Hypothalamus (tissue), 51 donors: ENCODE measurements at places on chromosomes 4 and X.

DNA sequence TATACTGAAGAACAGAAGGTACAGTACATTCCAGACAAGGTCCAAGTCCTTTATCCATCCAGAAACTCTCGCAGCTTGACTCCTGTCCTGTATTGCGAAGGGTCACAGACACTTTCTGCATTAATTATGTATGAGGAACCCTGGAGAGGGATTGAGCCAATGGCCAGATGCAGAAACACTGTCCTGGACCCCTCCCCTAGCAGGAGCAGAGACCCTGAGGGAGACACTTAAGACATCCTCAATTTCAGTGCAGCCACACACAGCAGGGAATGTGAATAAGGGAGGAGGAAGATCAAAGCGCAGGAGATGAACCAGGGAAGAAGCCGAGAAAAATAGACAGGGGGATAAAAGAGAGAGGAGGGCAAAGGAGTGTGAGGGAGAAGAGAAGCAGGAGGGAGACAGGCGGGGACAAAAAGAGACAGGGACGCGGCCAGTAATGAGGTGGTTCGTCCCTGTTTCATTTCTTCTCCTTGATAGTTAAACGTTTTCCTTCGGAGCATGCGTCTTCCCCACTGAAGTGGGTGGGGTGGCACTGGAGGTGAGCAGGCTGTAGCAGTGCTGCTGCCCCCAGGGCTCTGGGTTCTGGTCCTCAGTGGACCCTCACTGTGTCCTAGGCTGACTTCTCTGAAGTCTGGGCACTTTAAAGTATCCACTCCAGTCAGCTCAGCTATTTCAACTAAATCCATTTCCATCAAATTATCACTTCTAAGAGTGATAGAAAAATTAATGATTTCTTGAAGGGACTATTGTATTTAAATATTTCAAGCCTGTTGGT, 356.4 kb upstream of the NOCT start:
- no peak for DNase-seq

- DNase-seq: no peak
These were observed 86.9 kb upstream of the PHOX2B start for GRCh38 chr4:41835321-41835995.

DNA sequence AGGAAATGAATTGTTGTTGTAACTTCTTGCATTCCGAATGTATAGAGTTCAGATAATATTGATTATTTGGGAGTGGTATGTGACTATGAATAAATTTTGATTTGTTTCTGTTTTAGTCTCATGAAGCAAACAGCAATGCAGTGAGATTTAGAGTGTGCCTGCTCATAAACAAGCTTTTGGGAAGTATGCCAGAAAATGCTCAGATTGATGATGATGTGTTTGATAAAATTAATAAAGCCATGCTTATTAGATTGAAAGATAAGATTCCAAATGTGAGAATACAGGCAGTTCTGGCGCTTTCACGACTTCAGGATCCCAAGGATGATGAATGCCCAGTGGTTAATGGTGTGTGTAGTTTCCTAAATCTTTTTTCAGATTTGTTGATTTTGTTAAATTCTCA, 2.0 kb downstream of the NCAPG start:
- DNase-seq: no peak

DNA sequence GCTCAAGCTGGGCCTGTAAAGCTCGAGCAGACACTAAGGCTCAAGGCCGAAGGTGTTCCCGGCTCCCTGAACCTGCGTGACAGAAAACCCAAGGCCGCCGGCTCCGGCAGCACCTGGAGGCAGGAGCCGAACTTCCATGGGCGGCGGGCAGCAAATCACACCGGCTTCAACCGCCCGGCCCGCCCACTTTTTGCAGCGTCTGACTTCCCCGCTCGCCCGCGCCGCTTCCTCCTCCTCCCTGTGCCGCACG, 940 bp upstream of the NSD2 start:
- DNase-seq: no peak

DNA sequence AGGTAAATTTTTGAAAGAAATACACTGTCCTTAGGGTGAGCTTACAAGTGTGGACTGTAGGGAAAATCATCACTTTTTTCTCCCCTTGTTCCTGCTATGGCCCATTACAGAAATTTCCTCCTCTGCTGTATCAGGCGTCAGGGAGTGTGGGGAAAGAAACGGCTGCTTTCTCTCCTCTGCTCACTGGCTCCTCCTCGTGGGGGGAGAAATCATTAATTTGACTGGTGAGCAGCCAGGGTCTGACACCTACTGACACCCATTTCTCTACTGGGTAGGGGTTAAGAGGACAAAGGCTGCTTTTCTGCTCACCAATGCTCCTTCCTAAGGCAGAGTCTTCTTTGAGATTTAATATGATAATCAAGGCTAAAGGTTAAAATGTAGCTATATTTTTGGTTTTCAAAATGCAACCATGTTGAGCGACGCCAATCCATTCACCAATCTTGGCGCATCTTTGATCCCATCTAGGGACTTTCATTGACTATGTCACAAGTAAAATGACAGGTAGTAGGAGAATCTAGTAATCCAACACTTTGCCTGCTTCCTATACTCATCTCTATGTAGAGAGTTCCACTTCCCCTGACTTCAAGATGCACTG, 25.1 kb downstream of the SETD7 start:
- no peak for DNase-seq

DNA sequence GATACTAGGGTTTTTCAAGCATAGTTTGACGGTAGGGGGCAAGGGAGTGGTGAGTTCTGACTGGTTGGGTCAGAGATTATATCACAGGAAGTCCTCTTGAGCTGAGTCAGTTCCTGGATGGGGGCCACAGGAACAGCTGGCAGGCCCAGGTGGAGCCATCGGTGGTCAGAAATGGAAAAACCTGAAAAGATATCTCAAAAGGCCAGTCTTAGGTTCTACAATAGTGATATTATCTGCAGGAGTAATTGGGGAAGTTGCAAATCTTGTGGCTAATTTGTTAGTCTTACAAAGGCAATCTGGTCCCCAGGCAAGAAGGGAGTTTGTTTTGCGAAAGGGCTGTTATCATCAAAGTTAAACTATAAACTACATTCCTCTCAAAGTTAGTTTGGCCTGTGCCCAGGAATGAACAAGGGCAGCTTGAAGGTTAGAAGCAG, 159.3 kb downstream of the PTCHD1 start:
- no peak for DNase-seq

DNA sequence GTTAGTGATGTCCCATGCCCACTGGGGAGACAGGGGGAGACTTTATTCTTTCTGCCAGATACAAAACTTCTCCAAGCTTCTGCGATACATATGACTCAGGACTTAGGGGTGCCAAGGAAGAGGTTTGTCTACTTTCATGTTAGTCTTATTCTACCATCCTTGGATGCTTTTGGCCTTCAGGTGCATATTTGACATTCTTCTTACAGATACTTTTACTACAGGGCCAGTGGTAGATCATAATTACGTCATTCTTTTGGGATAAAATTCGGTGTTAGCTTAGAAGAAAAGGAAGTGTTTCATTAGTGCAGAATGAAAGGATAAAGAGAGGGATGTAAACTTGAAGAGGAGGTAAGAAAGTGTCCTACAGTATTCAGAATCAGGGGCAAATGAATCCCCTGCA, 245.2 kb downstream of the THOC2 start:
- no peak for DNase-seq

GRCh38 chr4:72326692-72327632, 242.1 kb downstream of the ADAMTS3 start:
- DNase-seq: no peak

- no peak for DNase-seq
These were observed 57.3 kb upstream of the ENPEP start for GRCh38 chr4:110418641-110419040.

GRCh38 chr4:27716693-27717430, 856.2 kb downstream of the STIM2 start:
- DNase-seq: no peak

- DNase-seq: no peak
These were observed 31.3 kb downstream of the IGFBP7 start for GRCh38 chr4:57078685-57079521.

DNA sequence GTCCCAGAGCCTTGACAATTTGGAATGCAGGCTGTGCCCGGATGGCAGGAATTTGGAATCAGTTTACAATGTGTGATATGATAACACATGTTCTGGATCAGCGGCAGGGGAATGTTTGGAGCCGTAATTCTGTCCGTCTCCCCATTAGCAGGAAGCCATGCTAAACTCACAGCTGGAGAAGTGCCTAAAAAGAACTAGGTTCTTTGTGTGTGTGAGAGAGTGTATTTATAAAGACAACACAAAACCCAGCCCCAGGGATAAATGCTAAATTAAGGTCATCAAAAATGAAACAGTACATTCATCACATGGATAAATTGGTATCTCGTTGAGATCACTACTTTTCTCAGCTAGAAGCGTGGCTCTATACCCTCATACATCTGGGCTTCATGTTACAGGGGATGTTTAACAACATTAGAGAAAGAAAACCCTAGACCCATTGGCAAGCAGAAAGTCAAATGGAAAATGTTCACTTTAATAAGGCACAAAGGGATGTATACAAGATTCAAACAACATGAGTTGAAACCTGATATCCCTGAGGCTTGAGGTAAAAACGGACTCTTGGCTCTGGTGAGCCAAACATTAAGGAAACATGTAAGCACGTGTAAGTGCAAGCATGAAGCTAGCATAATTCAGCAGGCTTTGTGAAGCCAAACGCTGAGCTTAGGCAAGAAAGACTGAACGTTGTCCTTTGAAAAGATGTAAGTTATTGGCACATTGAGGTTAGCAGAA, 18.0 kb upstream of the TMEM131L start:
- DNase-seq: no peak

DNA sequence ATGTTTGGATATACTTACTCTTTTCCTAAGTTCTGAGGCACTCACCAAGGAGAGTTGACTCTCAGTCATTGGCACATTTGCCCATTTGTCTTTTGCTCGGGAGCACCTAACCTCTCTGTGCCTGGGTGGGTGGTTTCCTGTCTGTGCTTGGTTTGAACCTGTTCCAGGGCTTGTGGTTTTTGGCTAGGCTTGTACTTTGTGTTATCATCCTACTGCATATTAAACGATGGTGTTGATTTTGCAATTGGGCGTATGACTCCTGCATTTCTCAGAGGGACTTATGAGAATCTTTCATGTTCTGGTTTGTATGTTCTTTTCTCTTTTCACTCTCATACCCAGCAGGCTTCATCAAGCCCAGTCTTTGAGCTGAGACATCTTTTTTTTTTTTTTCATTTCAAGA, 161.7 kb downstream of the BTC start:
- DNase-seq: no peak

- DNase-seq: no peak
These were observed 24.3 kb downstream of the PDE5A start for GRCh38 chr4:119604266-119604665.

- DNase-seq: no peak
These were observed 89.6 kb upstream of the MTM1 start for GRCh38 chrX:150478496-150479492.

- DNase-seq: peak; percentile 40
These were observed 833.9 kb upstream of the PRKX start for GRCh38 chrX:4547213-4547836.
